ENCODE measurements at places on chromosomes 7 and 10.

- no peak for DNase-seq
Measured at GRCh38 chr7:1151653-1152425, 8.2 kb downstream of the ZFAND2A start.

- DNase-seq, result no peak
Measured at GRCh38 chr7:71470326-71470725, 338.4 kb downstream of the GALNT17 start.

GRCh38 chr10:68594405-68594804 lies 34.3 kb downstream of the TET1 start:
- no peak for DNase-seq

DNA sequence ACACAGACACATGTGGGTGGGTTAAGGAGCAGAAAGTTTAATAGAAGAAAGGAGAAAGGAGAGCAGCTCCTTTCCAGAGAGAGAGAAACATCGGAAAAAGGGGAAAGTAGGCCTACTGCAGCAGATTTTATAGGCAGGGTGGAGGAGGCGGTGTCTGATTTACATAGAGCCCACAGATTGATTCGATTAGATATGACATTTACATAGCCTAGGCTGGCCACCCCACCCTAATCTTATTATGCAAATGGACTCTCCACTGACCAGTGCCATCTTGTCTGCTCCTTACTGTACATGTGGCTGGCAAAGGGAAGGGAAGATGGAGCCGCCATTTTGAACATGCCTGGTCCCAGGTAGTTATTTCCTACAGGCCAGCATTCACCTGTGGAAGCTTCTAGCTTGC lies 38.7 kb upstream of the SCIN start:
- no peak for DNase-seq

- DNase-seq, result no peak
Measured at GRCh38 chr7:74526780-74527179, 73.1 kb downstream of the GTF2IRD1 start.

GRCh38 chr10:119483839-119484238 lies 58.7 kb downstream of the RGS10 start:
- no peak for DNase-seq

GRCh38 chr10:70592186-70592735 lies 10.3 kb downstream of the PRF1 start:
- no peak for DNase-seq

DNA sequence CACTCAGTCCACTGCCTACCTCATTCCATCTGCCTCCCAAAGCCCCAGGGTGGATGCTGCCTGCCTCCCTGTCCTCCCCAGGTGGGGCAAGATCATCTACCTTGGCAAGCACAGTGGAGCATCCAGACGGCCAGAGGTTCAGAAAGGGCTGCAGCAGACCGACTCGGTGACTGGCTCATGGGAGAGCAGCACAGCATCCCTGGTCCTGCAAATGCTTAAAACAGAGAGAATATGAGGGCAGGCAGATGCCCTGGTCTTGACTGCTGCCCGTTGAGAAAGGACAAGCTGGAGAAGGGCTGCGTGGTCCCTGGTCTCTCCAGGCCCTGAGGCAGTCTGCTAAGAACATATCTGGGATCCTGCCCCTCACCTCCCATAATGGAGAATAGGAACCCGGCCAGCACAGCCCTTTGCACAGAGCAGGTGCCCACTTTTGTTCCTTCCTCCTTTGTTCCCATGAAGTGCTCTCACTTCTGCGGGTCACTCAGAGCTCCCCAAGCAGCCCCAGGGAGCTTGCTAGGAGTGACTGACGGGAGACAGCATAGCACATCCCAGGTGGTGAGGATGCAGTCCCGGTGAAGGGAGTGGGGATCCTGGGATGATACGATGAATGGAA lies 1.4 kb downstream of the HPS1 start:
- no peak for DNase-seq

- DNase-seq, result no peak
Measured at GRCh38 chr7:48515171-48515570, 343.9 kb downstream of the ABCA13 start.

GRCh38 chr7:80089366-80089765 lies 45.3 kb upstream of the GNAI1 start:
- DNase-seq, result no peak

- no peak for DNase-seq
Measured at GRCh38 chr10:109183366-109183765, 739.9 kb downstream of the XPNPEP1 start.

DNA sequence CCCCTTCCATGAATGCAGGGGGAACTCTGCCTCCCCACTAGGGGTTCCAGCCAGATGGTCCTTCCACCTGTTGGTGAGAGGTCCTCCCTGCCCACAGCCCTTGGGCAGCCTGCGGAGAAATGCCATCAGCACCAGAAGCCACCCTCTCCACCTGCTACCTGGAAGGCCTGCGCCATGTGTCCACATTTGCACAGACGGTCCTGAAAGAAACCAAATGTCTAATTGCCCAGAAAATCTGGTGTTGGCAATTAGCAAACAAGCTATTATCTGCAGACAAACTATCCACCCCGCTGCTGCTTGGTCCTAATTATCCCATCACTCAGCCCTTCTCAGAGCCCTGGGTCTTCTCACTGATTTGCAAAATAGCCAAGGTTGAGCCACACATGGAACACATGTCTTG lies 32.3 kb downstream of the HSPA12A start:
- no peak for DNase-seq

DNA sequence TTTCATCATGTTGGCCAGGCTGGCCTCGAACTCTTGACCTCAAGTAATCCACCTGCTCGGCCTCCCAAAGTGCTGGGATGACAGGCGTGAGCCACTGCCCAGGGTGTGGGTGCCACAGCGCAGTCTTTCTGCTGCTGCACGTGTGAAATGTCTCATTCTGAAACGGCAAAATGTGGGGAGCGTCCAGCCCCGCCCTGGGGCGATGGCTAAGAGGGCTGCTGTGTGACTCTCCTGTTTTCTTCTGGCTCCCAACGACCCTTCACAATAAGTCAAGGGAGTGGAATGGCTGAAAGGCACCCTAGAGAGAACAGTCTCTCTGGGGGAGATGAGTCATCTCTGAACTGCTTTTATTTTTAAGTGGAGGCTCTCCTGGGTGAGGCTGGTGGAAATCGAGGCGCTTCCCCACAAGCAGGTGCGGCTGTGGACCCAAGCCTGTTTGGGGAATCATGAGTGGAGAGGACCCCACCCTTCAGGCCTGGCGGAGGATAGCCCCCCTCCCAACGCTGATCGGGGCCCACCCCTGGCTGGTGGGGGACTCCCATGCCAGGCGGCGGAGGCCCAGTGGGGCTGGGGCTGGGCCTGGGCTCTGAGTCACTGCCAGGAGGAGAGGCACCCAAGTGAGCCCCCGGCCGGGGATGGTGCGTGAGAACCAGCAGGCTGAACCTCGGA lies 18.0 kb downstream of the ADAP1 start:
- DNase-seq, result no peak
